B cell (primary cell): ENCODE measurements at places on chromosomes 5 and 9. TPM values are rescaled to one million over a fixed set of nuclear protein-coding genes. Genes with fewer than 3 reads are reported as not detected.

DNA sequence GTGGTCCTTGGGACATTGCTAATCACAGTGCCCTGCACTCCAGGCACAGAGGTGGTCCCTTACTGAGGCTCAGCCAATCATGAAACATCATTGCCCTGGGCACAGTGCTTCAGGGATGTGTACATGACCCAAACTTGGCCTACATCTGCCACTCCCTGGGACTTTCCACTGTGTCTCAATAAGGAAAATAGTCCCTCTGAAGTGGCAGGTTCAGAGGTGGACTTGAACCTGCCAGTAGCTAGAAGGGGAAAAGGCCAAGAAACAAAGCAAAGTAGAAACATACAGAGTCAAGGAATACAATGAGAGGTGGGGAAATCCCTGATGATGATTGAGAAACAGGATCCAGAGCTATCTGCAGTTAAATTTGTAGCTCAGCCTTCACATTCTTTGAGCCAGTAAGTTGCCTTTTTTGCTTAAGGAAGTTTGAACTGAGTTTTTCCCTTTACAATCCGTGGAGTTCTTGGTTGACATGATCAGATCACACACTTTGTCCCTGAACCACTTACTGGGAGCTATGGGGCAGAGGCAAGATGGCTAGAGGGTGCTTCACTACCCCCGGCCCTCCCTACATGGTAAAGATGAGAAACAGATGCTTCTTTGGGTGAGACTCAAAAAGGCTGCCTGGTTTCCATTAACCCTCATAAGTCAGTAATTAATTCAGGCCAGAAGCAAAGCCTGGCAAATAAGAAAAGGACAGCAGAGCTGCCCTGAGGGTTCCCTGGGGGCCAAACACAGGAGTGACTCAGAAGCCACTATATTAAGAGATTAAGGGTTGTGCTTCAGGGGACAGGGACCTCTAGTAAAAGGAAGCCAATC lies 57.6 kb downstream of the SH3TC2 start:
- no peaks in the 10 kb centered on the region for H3K27me3 ChIP-seq
- H3K4me3 ChIP-seq = no peak overlapping the region
- no peak overlapping the region for H3K27ac ChIP-seq
- no peaks in the 10 kb centered on the region for H3K4me1 ChIP-seq
- DNase-seq = no peak

DNA sequence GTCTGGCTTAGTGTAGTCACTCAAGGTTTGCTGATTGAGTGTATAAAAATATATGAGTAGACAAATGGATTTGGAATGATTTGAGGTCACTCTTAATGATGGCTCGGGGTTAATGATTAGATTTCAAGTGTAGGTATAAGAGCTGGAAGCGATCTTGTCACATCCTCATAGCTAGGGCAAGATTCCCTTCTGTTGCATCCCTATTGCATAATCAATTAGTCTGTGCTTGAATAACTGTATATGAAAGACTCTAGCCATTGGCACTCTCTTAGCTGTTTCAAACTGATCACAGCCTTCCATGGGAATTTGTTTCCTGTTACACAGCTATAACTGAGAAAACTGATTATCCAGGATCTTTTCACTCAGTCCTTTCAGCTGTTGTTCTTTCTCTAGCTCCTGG lies 811.6 kb downstream of the TLE4 start:
- H3K4me1 ChIP-seq = no peaks in the 10 kb centered on the region
- DNase-seq = no peak
- H3K27me3 ChIP-seq = no peaks in the 10 kb centered on the region
- no peak overlapping the region for H3K27ac ChIP-seq
- no peaks in the 10 kb centered on the region for H3K36me3 ChIP-seq

GRCh38 chr9:114799925-114800324 lies 5.9 kb downstream of the TNFSF15 start:
- no peaks in the 10 kb centered on the region for H3K4me1 ChIP-seq
- no peaks in the 10 kb centered on the region for H3K27me3 ChIP-seq
- H3K4me3 ChIP-seq = no peak overlapping the region
- no peaks in the 10 kb centered on the region for H3K36me3 ChIP-seq
- DNase-seq = no peak
- no peak overlapping the region for H3K27ac ChIP-seq

DNA sequence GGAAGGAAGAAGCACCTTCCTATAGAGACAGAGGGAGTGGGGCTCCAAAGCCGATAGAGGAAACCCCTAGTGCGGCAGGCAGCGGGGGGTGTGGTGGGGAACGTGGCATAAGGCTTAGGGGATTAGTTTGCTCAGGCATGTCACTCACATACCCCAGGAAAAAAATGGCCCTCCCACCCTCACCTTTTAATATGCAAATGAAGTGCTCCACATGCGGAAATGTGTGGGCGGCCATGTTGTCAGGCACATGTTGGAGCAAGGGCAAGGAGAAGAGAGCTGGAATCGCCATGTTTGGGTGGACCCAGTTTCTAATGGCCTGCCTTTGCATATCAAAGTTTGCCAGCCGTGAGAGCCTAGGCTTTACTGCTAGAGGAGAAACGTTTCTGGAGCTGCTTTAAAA lies 758.8 kb downstream of the NR2F1-AS1 start:
- H3K36me3 ChIP-seq = no peaks in the 10 kb centered on the region
- H3K27me3 ChIP-seq = no peaks in the 10 kb centered on the region

DNA sequence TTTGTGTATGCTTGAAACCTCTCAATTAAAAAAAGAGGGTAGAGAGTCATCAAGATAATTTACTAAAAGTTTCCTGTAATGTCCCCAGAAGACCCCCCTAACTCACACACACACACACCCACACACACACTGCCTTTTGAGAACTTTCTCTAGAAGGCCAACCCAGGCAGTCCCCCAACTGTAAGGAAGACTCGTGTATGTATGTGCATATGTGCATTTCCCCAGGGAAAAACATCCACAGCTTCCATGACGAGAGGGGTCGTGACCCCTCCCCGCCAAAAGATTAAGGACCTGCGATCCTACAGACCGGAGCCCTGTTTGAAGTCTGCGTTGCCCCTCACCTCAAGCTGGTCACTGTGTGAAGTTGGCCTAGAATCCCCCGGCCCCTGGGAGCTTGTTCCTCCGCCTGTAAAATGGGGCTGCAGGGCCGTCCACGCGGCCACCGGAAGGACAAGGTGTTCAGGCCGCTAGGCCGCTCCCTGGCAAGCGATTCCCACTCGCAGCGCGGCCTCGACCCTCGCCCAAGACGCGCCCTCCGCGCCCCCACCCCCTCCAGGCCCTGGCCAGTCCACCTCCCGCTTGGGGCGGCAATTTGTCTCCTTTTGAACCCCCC lies 435 bp upstream of the CDX1 start:
- H3K27ac ChIP-seq = no peak overlapping the region
- no peaks in the 10 kb centered on the region for H3K36me3 ChIP-seq
- peaks cover 5% of the 10 kb centered on the region for H3K4me1 ChIP-seq
- DNase-seq = no peak
- H3K4me3 ChIP-seq = no peak overlapping the region

DNA sequence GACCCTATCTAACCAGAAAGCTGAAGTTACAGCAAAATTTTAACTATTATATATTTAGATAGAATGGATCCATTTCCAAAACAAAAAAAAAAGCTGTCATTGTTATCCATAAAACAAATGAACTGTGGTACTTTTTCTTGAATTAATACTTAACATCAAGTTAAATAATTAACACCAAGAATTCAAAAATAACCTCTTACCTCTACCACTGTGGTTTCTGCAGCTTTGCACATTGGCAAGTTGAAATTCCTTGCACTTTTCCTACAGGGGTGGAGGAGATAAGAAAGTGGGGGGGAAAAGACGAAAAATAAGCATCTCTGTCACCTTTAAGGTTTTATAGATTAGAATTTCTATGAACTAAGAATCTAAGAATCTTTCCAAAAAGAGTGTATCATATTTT lies 30.0 kb downstream of the OXCT1 start:
- peaks cover 6% of the 10 kb centered on the region for H3K36me3 ChIP-seq
- no peak overlapping the region for H3K4me3 ChIP-seq
- peaks cover 9% of the 10 kb centered on the region for H3K4me1 ChIP-seq
- no peaks in the 10 kb centered on the region for H3K27me3 ChIP-seq
- no peak for DNase-seq

- H3K27me3 ChIP-seq = no peaks in the 10 kb centered on the region
- peaks cover 46% of the 10 kb centered on the region for H3K4me1 ChIP-seq
- H3K4me3 ChIP-seq = no peak overlapping the region
- H3K36me3 ChIP-seq = no peaks in the 10 kb centered on the region
- DNase-seq = no peak
These were observed 15.1 kb upstream of the PHF19 start for GRCh38 chr9:120891884-120892747.

GRCh38 chr9:23821375-23822181 lies 4.5 kb downstream of the ELAVL2 start:
- H3K4me3 ChIP-seq = no peak overlapping the region
- no peaks in the 10 kb centered on the region for H3K4me1 ChIP-seq
- H3K27ac ChIP-seq = no peak overlapping the region
- no peaks in the 10 kb centered on the region for H3K36me3 ChIP-seq

GRCh38 chr9:74361508-74361907 lies 135.6 kb upstream of the RORB start:
- DNase-seq = no peak
- no peak overlapping the region for H3K27ac ChIP-seq
- no peaks in the 10 kb centered on the region for H3K36me3 ChIP-seq
- no peaks in the 10 kb centered on the region for H3K4me1 ChIP-seq

DNA sequence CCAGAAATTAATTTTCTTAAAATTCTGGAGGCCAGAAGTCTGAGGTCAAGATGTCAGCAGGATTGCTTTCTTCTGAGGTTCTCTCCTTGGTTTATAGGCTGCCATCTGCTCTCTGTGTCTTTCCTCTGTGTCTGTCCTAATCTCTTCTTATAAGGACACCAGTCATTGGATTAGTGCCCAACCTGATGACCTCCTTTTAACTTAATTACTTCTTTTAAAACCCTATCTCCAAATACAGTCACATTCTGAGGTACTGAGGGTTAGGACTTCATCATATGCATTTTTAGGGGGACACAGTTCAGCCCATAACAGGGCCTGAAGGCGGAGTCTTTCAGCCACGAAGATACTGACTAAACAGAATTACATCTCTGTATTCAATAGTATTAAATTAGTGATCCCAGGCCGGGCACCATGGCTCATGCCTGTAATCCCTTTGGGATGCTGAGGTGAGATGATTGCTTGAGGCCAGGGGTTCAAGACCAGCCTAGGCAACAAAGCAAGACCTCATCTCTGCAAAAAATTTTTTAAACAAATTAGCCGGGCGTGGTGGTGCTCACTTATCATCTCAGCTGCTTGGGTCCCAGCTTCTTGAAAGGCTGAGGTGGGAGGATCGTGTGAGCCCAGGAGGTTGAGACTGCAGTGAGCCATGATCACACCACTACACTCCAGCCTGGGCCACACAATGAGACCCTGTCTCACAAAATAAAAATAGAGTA lies 5.9 kb upstream of the RPS6 start:
- H3K36me3 ChIP-seq = no peaks in the 10 kb centered on the region
- no peaks in the 10 kb centered on the region for H3K27me3 ChIP-seq
- H3K4me1 ChIP-seq = peaks cover 1% of the 10 kb centered on the region
- H3K4me3 ChIP-seq = no peak overlapping the region
- DNase-seq = no peak

DNA sequence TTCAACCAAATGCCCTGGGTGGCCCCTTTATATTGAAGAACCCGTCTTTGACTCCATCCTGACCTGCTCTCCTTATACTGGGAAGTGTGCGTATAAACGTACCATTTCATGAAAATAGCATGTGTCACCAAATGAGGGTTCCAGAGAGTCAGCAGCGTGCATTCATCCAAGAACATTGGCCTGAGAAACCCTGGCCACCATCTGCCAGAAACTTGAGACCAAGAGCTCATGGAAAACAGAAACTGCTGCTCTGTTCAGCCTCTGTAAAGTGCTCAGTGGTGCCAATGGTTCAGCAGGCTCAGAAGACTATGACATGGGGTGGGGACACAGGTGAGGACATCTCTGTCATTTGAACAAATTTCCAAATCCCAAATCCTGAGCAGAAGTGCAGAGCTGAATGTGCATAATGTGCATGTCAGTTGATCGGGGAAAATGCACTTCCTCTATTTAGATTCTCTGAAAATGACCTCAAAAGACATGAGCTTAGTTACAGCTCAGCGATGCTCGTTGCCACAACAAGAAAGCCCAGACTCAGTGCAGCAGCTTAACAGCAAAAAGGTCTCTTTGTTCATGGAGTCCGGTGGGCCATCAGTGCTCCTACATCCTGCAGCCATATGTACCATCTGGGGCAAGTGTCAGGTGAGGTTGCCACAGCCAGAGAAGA lies 176.1 kb downstream of the ATPSCKMT start:
- H3K36me3 ChIP-seq = no peaks in the 10 kb centered on the region
- no peak overlapping the region for H3K27ac ChIP-seq
- DNase-seq = no peak
- H3K4me3 ChIP-seq = no peak overlapping the region

DNA sequence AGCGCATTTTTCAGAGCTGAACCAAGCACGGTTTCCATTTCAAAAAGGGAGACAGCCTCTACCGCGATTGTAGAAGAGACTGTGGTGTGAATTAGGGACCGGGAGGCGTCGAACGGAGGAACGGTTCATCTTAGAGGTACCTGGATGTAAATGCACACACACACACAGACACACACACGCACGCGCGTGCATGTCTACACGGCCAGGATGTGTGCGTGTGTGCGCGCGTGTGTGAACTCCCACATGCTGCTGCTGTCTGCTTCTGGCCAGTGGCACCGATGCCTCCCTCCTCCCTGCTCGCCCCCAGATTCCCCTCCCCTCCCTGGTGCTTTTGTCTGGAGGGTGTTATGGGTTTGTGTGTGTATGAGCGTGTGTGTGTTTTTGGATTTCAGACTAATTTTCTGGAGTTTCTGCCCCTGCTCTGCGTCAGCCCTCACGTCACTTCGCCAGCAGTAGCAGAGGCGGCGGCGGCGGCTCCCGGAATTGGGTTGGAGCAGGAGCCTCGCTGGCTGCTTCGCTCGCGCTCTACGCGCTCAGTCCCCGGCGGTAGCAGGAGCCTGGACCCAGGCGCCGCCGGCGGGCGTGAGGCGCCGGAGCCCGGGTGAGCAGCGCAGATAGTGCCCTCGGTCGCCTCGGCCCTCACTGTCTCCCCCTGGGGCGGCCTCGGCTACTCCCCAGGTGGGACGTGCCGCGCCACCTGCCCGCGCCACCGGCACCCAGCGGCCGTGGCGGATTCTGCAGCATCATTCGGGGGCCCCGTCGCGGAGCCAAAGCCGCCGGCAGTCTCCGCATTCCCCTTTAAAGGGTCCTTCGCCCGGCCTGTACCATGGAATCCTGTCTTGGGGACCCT lies at the start of gene NTRK2:
Gene NTRK2 (plus strand): TSS at position 442 of the 850 bp plus-strand sequence. CDS start 1,020 bp downstream, outside the sequence.
- H3K4me3 ChIP-seq = no peak within 1 kb of the TSS
- H3K27ac ChIP-seq = no peak within 1 kb of the TSS
- peaks cover 17% of the 10 kb centered on the region for H3K27me3 ChIP-seq
- H3K4me1 ChIP-seq = peaks cover 21% of the 10 kb centered on the region
- H3K36me3 ChIP-seq = no peaks in the 10 kb centered on the region
- DNase-seq = peak; percentile 11

GRCh38 chr5:45847877-45848276 lies 151.7 kb upstream of the HCN1 start:
- no peak for DNase-seq
- H3K4me1 ChIP-seq = no peaks in the 10 kb centered on the region
- H3K27me3 ChIP-seq = no peaks in the 10 kb centered on the region
- H3K36me3 ChIP-seq = no peaks in the 10 kb centered on the region
- H3K27ac ChIP-seq = no peak overlapping the region

GMCL2 gene
- not detected in 2 replicates for polyA plus RNA-seq

IL33 gene
- not detected in 2 replicates for polyA plus RNA-seq

NUP155 gene
- polyA plus RNA-seq = 6.0 and 8.3 TPM in 2 replicates

OR1J2 gene
- polyA plus RNA-seq = not detected in 2 replicates

HSPA9 gene
- 66.5 and 175 TPM in 2 replicates for polyA plus RNA-seq

PPP2R2B gene
- polyA plus RNA-seq = 0.03 and 0.06 TPM in 2 replicates

SLC4A9 gene
- 0.10 and 0.33 TPM in 2 replicates for polyA plus RNA-seq

FAM81B gene
- not detected in 2 replicates for polyA plus RNA-seq

ACOT12 gene
- polyA plus RNA-seq = 0.06 TPM in 1 of 2 replicates, not detected in the other

CCL27 gene
- not detected in 2 replicates for polyA plus RNA-seq

HAUS6 gene
- polyA plus RNA-seq = 4.1 and 5.3 TPM in 2 replicates

PTPRD gene
- polyA plus RNA-seq = not detected in 2 replicates
